ENCODE measurements at places on chromosomes 11 and 22.

DNA sequence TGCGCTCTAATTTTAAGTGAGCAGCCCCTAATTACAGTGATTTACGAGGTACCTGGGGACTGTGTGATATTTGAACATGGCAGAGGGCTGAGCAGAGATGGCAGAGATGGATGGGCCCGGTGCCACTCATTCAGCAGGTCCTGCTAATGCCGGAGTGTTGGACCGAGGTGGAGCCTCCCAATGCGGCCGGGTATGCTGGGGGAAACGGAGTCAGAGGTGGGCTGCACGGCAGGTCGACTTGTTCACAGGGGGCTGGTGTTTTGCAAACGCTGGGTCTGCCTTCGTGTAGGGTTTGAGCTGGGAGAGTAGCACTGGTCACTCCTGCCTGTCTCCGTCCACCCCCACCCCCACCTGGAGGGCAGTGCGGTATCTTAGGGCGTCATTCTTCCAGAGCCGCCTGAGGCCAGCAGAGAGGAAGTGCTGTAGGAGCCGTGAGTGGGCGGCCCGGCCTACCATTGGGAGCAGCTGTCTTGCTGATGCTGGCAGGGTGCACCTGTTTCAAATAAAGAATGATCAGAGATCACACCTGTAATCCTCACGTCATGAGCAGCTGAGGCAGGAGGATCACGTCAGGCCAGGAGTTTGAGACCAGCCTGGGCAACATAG lies 122.6 kb downstream of the IGLL1 start:
- DNase-seq, result no peak

GRCh38 chr11:69703768-69704507 lies at the start of gene FGF19:
FGF19 (minus strand) TSS chr11:69704022; CDS start chr11:69703876, 146 bp downstream.
- DNase-seq, result no peak

- DNase-seq, result no peak
Measured at GRCh38 chr11:130520271-130520671, 71.8 kb downstream of the ADAMTS15 start.

GRCh38 chr11:112525844-112526590 lies 265.4 kb upstream of the PLET1 start:
- no peak for DNase-seq

- DNase-seq, result no peak
Measured at GRCh38 chr11:1444823-1445422, 41.7 kb downstream of the MOB2 start.

DNA sequence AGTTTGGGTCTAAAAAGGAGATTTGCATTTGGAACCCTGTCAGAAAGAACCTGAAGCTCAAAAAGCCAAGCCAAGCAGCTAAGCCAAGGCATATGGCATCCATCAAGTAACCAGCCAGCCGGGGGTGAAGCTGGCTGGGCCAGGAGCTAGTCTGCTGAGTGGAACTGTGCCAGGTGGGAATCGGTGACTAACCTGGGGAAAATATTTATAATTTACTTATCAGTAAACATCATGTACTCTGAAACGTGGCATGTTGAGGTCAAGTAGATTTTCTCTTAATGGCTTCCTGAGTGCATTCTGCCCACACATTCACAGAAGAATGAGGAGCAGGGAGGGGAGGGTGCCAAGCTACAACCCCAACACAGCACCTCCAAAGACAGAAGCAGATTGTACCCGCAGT lies 70.5 kb upstream of the SESN3 start:
- no peak for DNase-seq

All from NCI-H187 (cell line).